ENCODE measurements at places on chromosomes 16 and 17.
A peak's percentile ranks its signal among the peaks of the same experiment; 100 is the strongest.

DNA sequence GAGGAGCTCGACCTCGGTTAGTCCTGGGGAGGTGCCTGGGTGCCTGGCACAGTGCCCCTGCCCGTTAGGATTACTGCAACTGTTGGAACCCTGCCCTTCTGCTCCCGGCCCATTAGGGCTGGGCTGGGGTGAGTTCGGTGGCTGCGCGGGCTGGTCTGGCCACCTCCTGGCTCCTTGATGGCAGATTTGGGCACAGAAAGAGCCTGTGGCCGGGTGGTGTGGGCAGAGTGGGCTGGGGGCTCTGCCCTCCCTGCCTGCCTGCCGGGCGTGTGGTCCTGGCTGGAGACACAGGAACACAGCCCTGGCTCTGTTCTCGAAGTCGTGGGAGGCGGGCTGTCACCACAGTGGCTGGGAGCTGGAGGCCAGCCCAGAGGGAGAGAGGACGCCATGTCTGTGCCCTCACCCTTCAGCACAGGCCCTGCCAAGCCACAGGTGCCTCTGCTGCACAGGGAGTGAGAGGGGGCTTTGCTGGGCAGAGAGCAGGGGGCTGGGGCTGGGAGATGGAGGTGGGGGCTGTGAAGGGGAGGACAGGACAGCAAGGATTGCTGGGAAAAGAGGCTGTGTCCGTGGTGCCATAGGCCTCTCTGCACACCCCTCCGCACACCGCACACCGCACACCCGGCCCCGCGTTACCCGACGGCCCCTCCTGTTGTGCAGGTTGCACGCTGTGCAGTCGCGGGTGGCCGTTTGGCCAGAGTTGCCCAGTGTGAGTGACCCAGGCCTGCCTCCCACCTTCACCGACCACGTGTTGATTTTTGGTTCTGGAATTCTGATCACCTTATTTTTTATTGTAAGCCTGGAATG, 236.6 kb upstream of the GSE1 start:
- DNase-seq, result no peak

GRCh38 chr16:88746506-88746905, 38.5 kb downstream of the PIEZO1 start:
- DNase-seq, result no peak

DNA sequence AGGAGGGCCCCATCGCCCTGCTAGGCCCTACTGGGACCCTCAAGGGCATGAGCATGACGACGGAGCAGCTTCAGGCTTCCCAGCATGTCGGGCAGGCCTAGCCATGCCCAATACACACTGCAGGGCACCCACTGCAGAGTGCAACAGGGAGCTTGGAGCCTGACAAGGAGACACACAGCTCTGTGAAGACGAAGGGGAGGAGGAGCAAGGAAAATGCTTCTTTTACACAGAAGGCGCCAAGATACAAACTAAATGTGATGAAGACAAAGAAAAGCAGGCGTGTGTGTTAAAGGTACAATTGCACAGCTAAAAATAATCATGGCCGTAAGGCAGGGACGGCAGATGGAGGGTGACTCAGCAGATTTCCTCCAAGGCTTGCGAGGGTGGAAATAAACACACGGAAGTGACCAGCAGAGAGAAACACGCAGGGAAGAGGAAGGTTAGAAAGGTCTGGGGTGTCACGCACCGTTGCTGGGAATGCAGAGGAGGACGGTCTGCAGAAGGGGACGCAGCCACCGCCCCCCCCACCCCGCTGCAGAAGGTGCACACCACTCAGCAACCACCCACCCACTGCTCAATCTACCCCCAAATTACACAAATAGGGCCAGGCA, 108.5 kb downstream of the ZNF778 start:
- DNase-seq, result peak; percentile 60

- DNase-seq, result no peak
Measured at GRCh38 chr17:4064366-4064765, 78.5 kb downstream of the ZZEF1 start.

GRCh38 chr16:27670071-27670810, 120.3 kb downstream of the KATNIP start:
- DNase-seq, result no peak

GRCh38 chr17:75571197-75571884, 16.3 kb upstream of the MYO15B start:
- no peak for DNase-seq

DNA sequence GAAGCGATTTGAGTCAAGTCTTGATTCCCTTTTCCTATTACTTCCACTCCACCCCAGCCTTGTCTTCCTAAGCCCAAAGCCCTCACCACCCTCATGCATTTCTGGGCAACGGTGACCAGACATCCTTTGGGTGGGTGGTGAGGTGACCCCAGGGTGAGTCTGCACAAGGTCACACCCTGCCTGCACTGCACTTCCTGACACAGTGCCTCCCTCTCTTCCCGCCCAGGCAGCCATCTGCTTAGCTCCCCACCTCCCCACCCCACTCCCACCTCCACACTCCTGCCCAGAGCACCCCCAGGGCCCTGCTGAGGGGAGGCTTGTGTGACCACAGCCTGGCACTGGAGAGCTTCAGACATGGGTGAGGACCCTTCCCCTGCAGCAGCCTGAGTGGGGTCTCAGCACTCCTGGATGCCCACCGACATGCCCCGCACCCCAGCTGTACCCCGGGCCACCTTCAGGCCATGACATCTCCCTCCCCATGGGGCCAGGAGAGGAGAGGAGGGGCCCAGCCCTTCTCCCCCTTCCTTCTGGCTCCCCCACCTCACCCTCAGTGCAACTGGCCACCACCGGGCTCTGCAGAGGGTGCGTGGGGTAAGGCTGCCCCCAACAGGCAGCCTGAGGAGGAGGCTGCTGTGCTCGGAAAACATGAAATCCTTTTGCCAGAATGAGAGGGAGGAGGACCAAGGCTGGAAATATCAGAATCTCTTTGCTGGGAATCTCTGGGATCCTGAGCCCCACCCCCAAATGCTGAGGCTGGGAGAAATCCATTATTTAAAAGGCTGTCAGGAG, 68.6 kb downstream of the CCT6B start:
- no peak for DNase-seq

DNA sequence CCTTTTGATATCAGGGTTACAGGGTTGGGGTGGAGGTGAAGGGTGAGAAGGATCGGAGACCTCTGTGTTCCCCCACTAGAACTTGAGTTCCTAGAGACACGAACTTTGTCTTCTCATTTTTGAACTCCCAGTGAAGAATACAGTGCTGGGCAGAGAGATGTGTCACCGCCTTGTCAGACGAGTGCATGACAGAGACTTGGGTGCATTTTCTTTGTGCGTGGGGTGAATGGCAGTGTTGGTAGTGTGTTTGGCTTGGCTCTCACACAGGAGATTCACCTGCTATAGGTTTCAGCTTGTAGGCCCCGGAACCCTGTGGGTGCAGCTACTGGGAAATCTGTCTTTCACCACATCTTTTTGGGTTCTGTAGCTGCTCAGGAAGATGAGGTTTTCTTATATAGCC, 40.0 kb upstream of the CCR7 start:
- DNase-seq, result no peak

- DNase-seq, result no peak
Measured at GRCh38 chr16:23950898-23951297, 115.1 kb downstream of the PRKCB start.

- DNase-seq, result no peak
Measured at GRCh38 chr17:11467639-11468038, 130.6 kb upstream of the DNAH9 start.

DNA sequence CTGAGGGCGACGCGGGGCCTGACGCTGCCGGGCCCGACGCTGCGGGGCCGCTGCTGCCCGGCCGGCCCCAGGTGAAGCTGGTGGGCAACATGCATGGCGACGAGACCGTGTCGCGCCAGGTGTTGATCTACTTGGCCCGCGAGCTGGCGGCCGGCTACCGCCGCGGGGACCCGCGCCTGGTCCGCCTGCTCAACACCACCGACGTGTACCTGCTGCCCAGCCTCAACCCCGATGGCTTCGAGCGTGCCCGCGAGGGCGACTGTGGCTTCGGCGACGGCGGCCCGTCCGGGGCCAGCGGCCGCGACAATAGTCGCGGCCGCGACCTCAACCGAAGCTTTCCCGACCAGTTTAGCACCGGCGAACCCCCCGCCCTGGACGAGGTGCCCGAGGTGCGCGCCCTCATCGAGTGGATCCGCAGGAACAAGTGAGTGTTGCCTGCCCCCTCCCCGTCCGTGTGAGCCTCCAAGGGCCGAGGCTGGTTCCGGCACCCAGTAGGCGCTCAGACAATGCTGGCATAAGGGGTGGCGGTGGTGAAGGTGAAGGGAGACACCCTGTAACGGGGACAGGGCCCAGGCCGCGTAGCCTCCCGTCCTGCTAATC, 676 bp downstream of the CPD start:
- DNase-seq, result no peak

DNA sequence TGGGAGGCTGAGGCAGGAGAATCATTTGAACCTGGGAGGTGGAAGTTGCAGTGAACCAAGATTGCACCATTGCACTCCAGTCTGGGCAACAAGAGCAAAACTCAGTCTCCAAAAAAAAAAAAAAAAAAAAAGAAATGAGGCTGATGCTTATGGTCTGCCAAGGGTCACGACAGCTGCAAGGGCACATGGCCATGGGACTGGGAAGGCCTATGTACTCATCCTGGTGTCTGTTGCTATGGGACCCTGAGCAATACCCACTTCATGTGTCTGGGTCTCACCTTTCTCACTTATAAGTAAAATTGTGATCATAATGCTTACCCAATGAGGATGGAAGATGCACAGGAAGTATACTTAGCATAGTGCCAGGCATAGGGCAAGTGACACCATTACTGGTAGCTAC, 16.6 kb downstream of the MIEF2 start:
- DNase-seq, result no peak

DNA sequence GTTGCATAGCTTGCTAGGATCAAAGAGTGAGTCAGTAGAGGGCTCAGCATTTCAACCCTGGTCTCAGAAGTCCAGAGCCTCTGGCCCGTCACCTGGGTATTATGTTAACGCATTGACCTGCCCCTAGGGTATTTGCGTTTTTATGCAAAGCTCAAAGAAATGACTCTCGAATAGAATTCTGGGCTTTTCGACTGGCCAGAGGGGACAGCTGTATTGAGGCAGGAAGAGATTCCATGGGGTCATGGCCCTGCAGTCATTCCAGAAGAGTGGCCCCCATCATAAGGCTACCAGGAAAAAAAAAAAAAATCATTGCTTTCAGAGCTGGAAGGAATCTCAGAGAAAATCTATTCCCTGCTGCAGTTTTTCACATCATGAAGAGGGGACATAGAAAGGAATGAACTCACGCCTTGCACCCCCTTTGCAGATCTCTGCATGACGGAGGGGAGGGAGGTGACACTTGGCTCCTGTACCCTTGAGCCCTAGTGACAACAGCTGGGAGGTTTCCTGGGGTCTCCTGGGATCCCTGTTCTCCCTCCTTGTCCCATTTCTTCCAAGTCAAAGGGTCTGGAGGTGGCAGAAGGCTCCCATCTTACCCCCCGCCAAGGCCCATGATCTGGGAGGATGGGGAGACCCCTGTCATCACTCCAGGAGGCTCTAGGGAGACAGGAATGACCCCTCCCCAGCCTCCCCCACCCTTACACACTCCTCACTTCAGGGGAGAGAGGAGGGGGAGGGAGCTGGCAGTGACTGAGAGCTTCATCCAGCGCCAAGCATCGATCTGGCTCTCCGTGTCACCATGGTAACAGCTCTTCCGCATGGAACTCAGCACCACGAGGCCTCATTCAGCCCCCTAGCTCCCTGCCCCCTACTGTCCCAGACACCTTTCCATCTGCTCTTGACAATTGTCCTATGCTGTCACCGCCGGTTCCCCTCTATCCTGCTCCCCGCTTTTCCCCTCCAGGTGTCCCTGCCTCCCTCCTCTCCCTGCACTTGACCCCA, 35.8 kb downstream of the GP2 start:
- no peak for DNase-seq

- no peak for DNase-seq
Measured at GRCh38 chr17:75270218-75270965, 639 bp downstream of the MIF4GD start.

DNA sequence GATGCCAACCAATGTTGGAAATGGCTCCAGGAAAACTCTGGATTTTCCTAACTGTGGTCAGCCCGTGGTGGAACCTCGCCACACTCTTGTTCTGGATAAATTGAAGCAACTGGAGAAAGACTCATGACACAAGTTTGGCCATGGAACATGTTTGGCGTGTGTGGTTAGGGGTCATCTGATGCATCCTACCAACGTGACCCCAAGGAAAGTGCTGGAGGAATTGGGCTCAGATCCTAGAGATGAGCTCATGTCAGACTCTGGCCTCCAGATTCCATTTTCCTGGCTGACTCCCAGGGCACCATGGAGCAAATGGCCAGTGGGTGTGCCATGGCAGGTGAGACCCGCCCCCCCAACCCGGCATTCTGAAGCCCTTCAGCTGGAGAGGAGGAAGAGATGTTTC, 58.5 kb downstream of the CACNG5 start:
- no peak for DNase-seq

- no peak for DNase-seq
Measured at GRCh38 chr16:4032768-4033167, 83.5 kb downstream of the ADCY9 start.

- no peak for DNase-seq
Measured at GRCh38 chr17:1122533-1123392, 57.0 kb downstream of the ABR start.

DNA sequence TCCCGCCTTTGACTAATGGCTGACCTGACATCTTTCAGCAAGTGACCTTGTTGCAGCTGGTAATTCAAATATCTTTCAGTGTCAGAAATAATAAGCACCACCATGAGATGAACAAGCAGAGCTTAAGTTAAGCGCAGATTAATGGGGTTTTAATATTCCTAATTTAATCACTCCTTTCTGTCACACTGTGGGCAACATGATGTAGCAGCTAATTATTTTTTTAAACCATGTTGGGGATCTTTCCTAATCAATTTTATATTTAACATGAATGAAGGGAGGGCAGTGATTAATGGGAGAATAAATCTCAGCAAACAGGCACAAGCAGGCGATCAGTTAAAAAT, 353.6 kb upstream of the TNRC6C start:
- no peak for DNase-seq

- no peak for DNase-seq
Measured at GRCh38 chr17:35750526-35751395, 2.3 kb downstream of the GAS2L2 start.

GRCh38 chr16:28876973-28877654, 1.2 kb upstream of the ATP2A1 start:
- no peak for DNase-seq

- no peak for DNase-seq
Measured at GRCh38 chr16:57679767-57680482, 11.8 kb downstream of the ADGRG3 start.

- DNase-seq, result no peak
Measured at GRCh38 chr17:79573196-79573896, 37.5 kb downstream of the RBFOX3 start.
